ENCODE measurements at places on chromosomes 6 and 20.

GRCh38 chr20:31587545-31588389, 17.3 kb upstream of the ID1 start:
- no peak for DNase-seq

- DNase-seq, result no peak
These were observed 218.5 kb downstream of the ARHGAP18 start for GRCh38 chr6:129491436-129491835.

DNA sequence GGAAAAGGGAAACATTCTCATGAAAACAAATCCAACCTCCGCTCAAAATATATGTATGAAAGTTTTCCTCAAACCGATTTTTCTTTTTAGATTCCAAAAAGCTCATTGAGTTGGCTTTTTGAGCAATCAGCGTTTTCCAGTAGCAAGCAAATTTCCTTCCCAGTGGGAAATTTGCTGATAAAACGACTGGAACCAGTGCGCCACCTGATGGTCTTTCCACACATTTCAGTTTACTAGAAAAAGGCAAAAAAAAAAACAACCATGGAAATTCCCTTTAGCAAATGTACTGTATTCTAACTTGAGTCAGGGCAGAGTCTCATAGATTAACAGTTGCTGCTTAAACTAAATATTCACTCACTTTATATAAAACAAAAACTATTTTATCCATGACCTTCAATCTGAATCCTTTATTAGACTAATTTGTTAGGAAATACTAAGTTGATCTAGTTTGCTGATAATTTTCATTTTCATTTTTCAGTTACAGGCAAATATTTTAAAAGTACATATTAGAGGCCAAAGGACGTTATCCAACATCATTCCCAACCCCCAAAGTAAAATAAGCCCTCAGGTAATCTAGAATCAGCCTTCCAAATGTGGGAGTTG, 271.5 kb downstream of the FOXA2 start:
- DNase-seq, result no peak

DNA sequence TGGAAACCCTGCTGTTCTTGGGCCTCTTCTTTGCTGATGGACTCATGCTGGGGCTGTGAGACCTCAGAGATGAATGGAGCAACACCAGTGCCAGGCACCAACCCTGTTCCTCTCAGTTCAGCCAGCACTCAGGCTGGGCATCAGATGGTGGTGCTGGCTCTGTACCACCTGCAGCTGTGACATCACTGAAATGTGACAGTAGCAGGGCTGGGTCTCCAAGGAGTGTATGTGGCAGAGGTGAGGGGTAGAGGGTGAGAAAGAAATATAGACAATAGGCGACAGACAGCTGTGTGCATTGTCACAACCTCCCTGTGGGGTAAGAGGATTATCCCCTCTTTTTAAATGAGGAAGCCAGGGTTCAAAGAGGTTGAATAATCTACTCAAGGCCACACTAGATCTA, at the start of gene TP53TG5:
Gene TP53TG5 (minus strand): TSS at position 135 of the 400 bp plus-strand sequence. CDS start 89 bp downstream, at position 46.
- DNase-seq, result no peak

DNA sequence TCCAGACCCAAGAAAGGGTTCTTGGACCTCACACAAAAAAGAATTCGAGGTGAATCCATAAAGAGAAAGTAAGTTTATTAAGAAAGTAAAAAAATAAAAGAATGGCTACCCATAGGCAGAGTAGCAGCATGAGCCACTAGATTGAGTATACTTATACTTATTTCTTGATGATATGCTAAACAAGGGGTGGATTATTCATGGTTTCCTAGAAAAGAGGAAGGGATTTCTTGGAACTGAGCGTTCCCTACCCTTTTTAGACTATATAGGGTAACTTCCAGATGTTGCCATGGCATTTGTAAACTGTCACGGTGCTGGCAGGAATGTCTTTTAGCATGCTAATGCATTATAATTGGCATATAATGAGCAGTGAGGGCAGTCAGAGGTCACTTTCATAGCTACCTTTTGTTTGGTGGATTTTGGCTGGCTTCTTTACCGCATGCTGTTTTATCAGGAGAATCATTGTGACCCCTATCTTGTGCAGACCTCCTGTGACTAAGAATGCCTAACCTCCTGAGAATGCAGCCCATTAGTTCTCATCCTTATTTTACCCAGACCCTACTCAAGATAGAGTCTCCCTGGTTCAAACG, 44.3 kb downstream of the TENT5A start:
- DNase-seq, result no peak

GRCh38 chr6:16511040-16511660, 250.1 kb downstream of the ATXN1 start:
- no peak for DNase-seq

DNA sequence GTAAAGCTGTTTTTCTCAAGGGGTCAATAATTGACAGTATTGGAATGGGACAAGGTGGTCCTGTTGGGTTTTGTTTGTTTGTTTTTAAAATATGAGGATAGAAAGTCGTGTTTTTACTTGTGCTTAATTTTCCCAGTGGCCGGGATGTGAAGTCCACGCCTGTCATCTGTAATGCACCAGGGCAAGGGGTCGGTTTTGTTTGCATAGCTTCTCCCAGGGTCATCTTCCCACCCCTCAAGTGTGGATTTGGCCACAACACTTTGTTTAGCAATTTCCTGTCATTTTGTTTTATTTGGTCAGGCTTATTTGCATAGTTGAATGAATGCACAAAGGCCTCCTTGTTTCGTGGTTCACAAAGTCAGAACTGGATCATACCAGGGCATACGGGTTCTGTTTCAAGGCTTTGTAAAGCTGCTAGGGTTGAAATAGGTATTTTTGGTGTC, 29.8 kb downstream of the SYNJ2 start:
- no peak for DNase-seq

DNA sequence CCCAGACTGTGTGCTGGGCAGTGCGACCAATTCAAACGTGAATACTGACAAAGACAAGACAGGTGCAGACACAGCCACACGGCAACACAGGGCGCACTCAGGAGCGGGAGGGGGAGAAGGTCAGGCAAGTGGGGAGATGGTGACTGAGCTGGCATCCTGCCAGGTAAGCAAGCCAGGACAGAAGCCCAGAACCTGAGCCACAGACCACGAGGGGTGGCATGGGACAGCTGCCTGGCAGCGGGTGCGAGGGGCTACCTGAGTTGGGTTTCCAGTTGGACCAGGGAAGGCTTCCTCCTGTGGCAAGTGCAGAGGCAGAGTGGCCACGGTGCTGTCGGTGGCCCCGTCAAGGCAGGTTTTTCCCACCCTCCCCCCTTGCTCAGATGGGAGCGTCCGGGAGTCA, 215.2 kb upstream of the ARID1B start:
- DNase-seq, result no peak

DNA sequence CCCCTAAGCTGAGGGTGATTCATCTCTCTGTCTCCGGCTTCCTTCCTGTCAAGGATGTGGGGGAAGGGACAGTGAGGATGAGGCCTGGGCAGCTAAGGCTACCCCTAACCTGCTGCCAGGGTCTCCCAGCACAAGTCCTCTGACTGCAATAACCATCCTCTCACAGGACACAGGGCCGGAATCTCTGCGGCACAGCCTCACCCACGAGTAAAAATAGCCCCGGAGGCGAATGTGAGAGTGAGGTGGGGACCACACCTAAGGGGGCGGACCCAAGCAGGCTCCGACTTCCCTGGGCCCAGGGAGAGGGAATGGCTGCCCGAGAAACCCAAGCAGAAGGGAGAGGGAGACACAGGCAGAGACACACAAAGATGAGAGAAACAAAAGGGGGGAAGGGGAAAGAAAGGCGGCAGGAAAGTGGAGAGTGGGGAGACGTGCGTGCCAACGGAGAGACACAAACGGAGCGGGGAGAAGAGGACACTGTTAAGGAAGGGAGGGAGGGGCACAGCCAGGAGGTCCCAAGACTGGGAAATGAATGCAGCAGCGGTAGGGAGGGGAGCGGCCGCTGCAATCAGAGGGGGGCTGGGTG, 1.4 kb downstream of the CLIC1 start:
- peak; percentile 41 for DNase-seq

GRCh38 chr6:147467886-147468285, 40.6 kb upstream of the SAMD5 start:
- DNase-seq, result no peak

GRCh38 chr20:20371681-20372080, 3.8 kb downstream of the INSM1 start:
- DNase-seq, result no peak
